Astrocyte (in vitro differentiated cells and primary cell): ENCODE measurements at places on chromosomes 12 and 14. TPM values are rescaled to one million over a fixed set of nuclear protein-coding genes. Genes with fewer than 3 reads are reported as not detected.

The PLBD1 gene
- 0.57 and 1.1 TPM in 2 replicates for total RNA-seq

The CD4 gene
- total RNA-seq, result 0.54 and 0.72 TPM in 2 replicates

- DNase-seq, result peak; percentile 53
Observed at GRCh38 chr12:76679778-76680177, 84.1 kb upstream of the ZDHHC17 start.

DNA sequence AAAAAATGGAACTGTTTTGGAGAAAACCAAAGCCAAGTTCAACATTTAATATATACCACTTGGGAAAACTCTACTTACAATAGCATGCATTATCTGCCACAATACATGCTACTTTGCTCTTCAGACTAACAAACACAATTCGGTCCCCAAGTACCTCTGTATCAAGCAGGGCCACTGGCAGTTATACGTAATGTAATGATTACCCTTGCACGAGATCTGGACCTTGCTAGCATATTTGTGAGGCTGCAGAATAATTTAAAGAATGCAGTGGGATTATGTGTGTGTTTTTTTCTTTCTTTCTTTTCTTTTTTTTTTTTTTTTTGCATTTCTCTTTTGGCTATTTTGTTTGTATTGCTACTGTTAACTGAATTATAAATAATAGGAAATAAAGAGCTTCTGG is 22.8 kb upstream of the PYGL start:
- no peak for DNase-seq

- DNase-seq, result peak; percentile 75
Observed at GRCh38 chr12:27969624-27970400, 2.7 kb downstream of the PTHLH start.

DNA sequence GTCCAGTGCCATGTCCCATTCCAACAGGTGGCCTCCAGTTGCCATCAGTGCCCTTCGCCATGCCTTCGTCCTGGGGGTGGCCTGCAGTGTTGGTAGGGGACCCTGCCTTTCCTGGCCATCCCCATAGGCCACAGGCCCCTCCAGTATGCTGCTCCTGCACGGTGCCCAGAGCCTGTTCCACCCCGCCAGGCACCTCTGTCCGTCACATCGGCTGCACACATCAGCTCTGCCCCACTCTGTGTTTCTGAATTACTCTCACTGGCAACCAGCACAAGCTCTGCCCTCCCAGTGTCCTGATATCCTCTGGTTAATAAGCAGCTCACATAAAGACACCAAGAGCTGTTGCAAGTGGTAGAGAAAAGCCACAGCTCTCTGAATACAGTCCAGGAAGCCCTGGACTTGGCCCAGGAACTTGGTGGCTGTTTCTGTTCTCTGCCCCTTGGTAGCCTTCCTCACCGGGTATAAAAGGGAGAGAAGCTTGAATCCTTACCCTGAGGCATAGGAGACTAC is 31.3 kb upstream of the ATP2A2 start:
- no peak for DNase-seq

DNA sequence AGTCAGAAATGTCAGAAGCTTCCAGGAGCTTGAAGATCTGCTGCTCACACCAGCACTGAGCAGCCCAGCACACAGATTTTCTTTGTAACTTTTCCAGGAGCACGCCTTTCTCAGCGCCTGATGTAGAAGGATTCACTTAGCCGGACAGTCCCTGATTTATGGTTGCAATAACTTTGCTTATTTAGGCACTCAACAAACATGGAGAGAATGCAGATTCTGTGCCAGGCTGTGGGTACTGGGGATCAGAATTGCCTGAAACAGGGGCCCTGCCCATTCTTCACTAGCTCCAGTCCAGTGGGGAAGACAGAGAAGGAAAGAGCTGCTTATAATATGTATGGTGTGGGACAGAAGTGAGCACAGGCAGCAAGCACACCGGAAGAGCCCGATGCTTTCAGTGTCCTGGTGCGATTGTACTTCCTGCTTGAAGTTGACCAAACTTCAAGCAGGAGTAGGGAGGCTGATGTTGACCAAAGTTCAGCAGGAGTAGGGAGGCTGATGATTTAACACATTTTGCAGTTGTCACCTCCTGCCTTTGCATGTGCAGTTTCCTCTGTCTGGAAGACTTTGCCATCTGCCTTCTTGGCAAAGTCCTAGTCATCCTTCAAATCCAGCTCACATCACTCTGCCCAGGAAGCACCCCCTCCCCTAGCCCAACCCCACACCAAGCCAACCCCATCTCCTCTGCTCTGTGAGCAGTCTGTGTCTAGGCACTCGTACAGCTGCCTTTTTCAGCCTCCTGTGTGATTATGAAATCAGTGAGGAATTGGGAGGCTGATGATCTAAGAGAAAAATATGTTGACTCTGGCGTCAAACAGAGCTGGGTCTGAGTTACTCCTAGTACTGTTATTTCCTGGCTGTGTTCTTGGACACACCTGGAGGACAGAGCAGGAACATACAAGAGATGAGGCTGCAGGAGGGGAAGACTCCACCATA is 12.0 kb upstream of the PRIMA1 start:
- no peak for DNase-seq

The MYF6 gene
- total RNA-seq, result not detected in 2 replicates

DNA sequence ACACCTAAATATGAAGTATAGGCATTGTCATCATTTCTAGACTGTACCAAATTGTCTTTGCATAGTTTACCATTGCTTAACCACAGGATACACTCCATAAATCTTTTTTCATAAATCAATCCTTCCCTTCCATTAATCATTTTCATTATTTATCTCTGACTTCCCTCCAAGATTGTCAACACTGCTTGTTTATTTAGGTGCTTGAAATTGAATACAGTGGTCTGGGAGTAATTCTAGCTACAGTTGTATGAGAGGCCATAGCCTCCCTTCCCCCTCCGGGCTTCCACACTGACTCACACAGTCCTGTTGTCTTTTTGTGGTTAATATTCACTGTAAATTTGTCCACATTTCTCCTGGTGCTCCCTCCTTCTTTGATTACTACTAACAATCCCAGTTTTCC is 114.2 kb upstream of the ARID2 start:
- peak; percentile 71 for DNase-seq

The TMCC3 gene
- 2.8 and 3.5 TPM in 2 replicates for total RNA-seq

GRCh38 chr12:13193505-13194231 is 2.9 kb upstream of the EMP1 start:
- no peak for DNase-seq

- no peak for DNase-seq
Observed at GRCh38 chr12:98274430-98275130, 240.8 kb upstream of the TMPO start.

- DNase-seq, result no peak
Observed at GRCh38 chr14:102159841-102160240, 20.1 kb downstream of the WDR20 start.

DNA sequence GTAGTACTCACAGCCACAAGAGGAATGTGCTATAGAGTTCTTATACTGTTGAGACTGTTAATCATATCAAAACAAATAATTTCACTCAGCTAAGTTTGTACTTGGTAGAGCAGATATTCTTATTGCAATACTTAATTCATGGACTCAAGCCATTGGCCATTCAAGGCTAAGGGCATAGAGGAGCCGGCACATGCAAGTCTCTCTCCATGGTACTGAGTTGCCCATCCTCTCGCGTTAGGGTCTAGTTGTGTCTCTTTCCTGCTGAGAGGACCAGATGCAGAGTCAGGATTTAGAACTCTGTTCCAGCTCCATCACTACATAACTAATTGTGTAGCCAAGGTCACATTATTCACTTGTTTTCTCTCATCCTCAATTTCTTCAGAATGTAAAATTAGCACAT is 14.4 kb upstream of the TUNAR start:
- DNase-seq, result peak; percentile 8

GRCh38 chr12:108849660-108850059 is 7.7 kb downstream of the SSH1 start:
- no peak for DNase-seq

- peak; percentile 73 for DNase-seq
Observed at GRCh38 chr12:105369014-105369413, 38.5 kb downstream of the C12orf75 start.

DNA sequence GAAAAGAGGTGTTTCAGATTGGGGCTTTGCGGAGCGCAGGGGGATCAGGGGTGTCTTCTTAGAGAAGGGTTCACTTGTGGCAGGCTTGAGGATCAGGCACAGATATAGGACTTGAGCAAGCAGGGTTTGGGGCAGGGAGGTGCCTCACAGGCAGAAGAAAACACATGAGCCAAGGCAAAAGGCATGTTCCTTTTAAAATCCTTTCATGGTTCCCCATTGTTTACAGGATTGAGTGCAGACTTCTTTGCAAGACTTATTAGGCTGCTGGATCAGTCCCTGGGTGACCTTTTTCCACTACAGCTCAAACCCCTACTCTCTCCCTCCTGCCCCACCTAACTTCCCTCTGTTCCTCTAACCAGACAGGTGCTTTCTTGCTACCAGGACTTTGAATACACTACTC is 19.7 kb downstream of the HSPB8 start:
- DNase-seq, result no peak

- DNase-seq, result no peak
Observed at GRCh38 chr12:27006797-27007467, 7.3 kb downstream of the TM7SF3 start.

- DNase-seq, result no peak
Observed at GRCh38 chr12:87152841-87153528, 876.2 kb downstream of the C12orf50 start.

DNA sequence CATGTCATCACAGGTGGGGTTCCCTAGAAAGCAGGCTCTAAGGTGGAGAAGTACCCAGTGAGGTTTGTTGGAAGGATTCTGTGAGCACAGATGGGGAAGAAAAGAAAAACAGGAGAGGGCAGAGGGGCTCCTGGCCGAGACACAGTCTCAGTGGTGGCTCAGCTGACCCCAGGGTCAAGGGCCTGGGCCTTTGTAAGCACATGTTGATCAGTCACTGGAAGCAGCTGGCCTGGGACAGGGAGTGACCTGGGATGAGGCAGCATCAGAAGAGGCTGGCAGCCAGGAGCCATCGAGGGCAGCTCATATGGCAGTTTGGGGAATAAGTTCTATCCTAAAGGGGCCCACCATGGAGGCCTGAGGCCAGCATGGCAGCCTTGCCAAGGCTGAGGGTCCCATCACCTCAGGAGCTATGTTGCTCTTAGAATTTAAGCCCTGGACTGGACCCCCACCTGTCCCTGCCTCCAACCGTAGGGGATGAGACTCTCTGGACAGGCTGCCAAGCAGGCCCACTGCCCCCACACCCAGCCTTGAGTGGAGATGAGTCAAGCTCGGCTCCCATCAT is 6.3 kb upstream of the TMEM179 start:
- no peak for DNase-seq

DNA sequence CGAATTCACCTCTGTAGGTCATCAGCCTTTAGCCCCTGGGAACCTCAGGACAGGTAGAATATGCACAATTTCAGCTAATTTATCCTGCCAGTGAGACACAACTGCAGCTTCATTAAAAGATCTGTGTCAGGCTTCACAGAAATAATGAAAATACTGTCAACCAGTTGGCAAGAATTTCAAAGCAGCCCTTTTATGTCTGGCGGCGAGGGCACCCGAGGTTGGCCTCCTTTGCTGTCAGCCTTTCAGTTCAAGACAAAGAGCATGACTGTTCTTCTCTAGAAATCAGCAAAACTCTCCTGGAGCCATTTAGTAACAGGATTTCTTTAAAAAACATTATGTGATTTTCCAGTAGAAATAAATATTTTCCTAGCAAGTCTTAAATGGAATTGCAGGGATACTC is 75.9 kb downstream of the BBS10 start:
- DNase-seq, result no peak

DNA sequence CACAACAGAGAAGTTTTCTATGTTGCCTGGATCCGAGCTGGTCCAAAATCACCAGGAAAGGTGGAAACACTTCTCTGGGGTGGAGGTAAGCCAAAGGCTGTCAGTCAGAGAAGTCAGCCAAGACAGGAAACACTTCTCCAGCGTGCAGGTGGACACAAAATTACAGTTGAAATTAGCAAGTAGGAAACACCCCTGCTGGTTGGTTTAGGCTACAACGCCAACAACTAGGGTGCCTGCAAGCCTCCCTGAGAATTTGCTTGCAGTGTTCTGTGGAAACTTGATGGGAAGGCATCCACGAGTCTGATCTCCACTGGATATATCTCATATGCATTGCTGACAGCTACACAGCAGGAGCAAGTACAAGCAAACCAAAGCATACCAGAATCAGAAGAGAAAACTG is 600.5 kb downstream of the RERGL start:
- DNase-seq, result no peak

The SUDS3 gene
- 30.6 and 31.0 TPM in 2 replicates for total RNA-seq

GRCh38 chr12:95114766-95115405 is 41.5 kb upstream of the NR2C1 start:
- DNase-seq, result peak; percentile 16

GRCh38 chr12:29797565-29798355 is 14.0 kb upstream of the TMTC1 start:
- no peak for DNase-seq

DNA sequence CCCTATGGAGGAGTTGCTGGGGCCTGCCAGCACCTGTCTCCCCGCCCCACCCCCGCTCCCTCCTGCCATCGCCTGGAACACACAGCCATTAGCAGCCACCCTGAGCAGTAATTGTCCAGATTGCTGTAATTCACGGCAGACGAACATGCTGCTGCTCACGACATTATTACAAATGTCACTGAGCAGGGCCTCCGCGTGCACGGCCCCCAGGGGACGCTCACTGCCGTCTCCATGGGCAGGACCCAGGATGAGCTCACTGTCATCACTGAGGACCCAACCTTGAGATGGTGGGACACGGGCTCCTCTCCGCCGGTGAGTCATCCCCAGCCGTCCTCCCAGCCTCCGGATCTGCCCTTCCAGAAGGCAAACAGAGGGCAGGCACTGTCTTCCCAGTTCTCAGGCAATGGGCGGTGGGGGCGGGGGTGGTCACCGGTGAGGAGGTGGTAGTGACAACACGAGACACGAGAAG is 100.4 kb downstream of the RFLNA start:
- DNase-seq, result no peak

DNA sequence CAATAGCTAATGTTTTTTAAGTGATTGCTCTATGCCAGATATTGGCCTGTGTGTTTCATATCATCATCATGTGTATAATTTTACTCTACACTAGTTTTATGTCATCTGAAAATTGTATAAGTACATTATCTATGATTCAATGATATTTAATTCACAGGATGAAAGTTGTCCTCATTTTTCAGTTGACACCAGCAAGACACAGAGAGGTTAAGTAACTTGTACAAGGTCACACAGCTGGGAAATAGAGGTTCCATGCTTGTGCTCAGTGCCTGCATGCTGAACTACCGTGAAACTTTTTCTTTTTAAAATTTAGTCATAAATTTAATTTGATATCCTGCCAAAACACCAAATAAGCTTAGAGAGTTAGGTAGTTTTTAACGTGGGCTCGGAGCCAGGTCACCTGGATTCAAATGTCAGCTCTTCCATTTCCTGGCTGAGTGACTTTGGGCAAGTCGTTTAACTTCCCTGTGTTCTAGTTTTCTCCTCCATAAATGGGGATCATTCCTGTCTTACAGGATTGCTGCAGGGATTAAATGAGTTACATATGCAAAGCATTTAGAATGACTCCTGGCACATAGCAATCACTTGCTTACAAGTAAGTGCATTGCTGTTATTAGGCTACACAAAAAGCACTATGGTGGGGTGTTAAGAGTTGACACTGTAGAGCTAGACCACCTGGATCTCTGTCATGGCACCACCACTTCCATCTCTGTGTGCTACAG is 183.9 kb downstream of the ETV6 start:
- no peak for DNase-seq

GRCh38 chr14:30882431-30882830 is 8.1 kb downstream of the COCH start:
- no peak for DNase-seq

The LIN7A gene
- total RNA-seq, result 1.6 and 2.2 TPM in 2 replicates

GRCh38 chr14:29442696-29443095 is 485.0 kb downstream of the PRKD1 start:
- DNase-seq, result peak; percentile 68
